ENCODE measurements at places on chromosomes 1 and 21.

GRCh38 chr1:9106286-9106685, 22.6 kb downstream of the GPR157 start:
- DNase-seq: no peak

DNA sequence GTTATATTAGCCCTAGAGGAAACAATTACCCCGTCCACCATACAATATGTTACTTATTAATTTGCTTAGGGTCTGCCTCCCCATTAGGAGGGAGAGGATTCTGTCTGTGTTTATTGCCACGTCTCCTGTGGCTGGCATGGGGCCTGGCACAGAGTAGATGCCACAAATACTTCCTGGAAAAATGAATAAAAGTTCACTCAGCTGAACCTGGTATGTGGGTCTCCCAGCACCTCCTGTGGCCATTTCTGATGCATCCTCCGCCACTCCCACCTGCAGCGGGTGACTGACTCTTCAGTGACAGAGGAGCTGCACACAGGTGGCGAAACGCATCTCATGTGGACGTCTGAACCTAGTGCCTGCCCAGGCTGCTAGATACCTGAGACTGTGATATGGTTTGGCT, 112.7 kb downstream of the CLIC6 start:
- DNase-seq: no peak

GRCh38 chr1:101453844-101454243, 217.0 kb downstream of the S1PR1 start:
- no peak for DNase-seq

- DNase-seq: no peak
Observed at GRCh38 chr1:15407580-15407979, 2.1 kb upstream of the EFHD2 start.

DNA sequence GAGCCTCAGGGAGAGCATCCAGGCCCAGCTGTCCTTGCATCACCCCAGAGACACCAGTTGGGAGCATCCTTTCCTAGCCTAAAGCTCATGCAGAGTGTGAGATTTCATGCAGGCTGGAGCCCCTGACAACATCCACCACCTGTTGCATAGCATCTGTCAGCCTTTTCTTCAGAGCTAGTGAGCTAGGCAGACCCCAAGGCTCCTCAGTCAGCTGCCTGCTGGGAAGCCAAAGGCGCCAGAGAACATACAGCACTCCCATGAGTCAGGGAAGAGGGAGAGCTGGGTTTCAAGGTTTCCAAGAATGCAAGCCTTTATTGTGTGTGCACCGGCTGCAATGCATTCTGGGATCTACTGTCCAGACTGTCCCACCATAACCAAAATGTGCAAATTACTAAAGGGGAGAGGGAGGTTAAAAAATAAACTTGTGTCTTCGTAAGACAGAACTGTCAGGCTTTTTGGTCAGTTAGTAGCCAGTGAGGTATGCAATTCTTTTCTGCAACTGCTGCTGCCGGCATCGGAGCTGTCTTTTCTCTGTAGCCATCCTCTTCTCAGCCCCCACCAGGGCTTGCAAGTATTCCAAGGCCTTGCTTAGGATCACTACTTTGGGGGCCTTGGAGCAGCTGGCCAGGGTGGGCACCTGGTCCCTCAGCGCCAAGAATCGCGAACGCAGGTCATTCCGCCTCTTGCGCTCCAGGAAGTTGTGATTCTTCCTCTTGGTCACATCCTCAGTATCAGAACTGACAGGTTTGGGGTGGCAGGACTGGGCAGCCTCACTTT, 4.6 kb downstream of the MYCL start:
- DNase-seq: no peak

GRCh38 chr1:62457955-62458354, 21.1 kb downstream of the USP1 start:
- no peak for DNase-seq

GRCh38 chr1:151133018-151133806, 13.2 kb downstream of the SEMA6C start:
- DNase-seq: no peak

GRCh38 chr1:173168941-173169340, 38.2 kb downstream of the TNFSF4 start:
- no peak for DNase-seq

DNA sequence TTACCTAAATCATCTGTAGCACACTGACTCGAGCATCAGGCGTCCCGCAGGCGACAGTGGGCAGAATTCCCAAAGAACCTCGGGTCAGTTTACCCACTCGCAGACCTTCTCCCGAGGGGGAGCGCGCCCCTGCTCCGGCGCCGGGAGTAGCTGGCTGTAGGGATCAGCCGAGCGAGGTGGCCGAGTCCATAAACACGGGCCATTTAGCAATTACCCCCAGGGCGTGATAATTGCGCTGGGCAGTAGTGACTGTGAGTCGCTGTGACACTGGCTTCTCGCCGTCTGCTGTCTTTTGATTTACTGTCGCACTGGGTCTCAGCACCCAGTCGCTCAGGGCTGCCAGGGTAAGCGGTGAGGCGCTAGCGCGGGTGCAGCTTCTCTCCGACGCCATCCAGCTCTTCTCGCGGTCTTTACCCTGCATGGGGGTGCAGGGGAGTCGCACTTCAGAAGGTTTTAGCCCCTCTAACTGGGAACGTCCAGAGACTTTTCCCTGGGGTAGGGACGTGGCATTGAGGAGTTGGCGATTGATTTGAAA, 16.2 kb downstream of the HLX start:
- no peak for DNase-seq

Measured in GDM1 (cell line).